Ascending aorta (tissue), 2 donors: ENCODE measurements at places on chromosomes 5 and 9. TPM values are rescaled to one million over a fixed set of nuclear protein-coding genes. Genes with fewer than 3 reads are reported as not detected.

The ZNF879 gene
- 38.8 TPM for total RNA-seq

The DMRTA1 gene
- total RNA-seq = not detected

The CCDC171 gene
- 1.7 TPM for total RNA-seq

The PKD2L2 gene
- total RNA-seq = not detected

The PAXX gene
- 87.0 TPM for total RNA-seq

The PCDHGB3 gene
- 14.4 TPM for total RNA-seq

The SUSD3 gene
- total RNA-seq = not detected

The CATSPER3 gene
- total RNA-seq = not detected

The KIF4B gene
- not detected for total RNA-seq

The HNRNPA0 gene
- 8.6 TPM for total RNA-seq

The FAM221B gene
- total RNA-seq = not detected

- no peaks in the 10 kb centered on the region for H3K27me3 ChIP-seq
- DNase-seq = no peak
- no peaks in the 10 kb centered on the region for H3K4me1 ChIP-seq
- no peak overlapping the region for H3K27ac ChIP-seq
- no peaks in the 10 kb centered on the region for H3K36me3 ChIP-seq
- H3K4me3 ChIP-seq = no peak overlapping the region
These were observed 547.9 kb downstream of the DTWD2 start for GRCh38 chr5:118440496-118440895.

- H3K27ac ChIP-seq = no peak overlapping the region
- no peak overlapping the region for H3K4me3 ChIP-seq
- H3K4me1 ChIP-seq = no peaks in the 10 kb centered on the region
- DNase-seq = no peak
- no peaks in the 10 kb centered on the region for H3K36me3 ChIP-seq
- no peaks in the 10 kb centered on the region for H3K27me3 ChIP-seq
These were observed 28.8 kb upstream of the PANK3 start for GRCh38 chr5:168607946-168608345.

- H3K36me3 ChIP-seq = no peaks in the 10 kb centered on the region
- H3K27me3 ChIP-seq = no peaks in the 10 kb centered on the region
- no peak for DNase-seq
- H3K4me3 ChIP-seq = no peak overlapping the region
- no peaks in the 10 kb centered on the region for H3K4me1 ChIP-seq
These were observed 56.9 kb upstream of the CAST start for GRCh38 chr5:96605144-96605837.

DNA sequence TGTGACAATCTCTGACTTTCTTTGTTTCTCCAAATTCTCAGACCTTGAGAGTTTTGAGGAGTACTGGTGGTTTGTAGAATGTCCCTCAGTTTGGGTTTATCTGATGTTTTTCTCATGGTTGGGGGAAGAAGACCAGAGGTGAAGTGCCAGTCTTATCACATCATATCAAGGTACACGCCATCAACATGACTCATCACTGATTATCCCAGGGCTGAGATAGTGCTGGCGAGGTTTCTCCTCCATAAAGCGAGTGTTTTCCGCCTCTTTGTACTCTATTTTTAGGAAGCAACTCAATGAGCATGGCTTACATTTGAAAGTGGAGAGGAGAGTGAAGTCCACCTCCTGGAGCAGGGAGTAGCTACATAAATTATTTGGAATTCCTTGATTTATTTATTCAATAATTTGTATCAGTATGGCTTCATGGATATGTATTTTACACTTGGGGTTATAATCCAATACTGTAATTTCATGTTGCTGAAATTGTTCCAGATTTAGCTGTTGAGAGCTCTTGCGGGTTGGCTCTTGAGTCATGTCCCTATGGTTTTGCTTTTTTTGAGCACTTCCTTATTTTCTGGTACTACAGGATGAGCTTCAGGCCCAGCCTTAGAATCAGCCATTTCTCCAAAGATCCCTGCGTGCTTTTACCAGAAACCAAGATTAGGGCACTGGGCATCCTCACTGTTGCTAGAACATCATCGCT is 23.9 kb downstream of the DCANP1 start:
- H3K4me1 ChIP-seq = no peaks in the 10 kb centered on the region
- H3K27ac ChIP-seq = no peak overlapping the region
- H3K4me3 ChIP-seq = no peak overlapping the region

DNA sequence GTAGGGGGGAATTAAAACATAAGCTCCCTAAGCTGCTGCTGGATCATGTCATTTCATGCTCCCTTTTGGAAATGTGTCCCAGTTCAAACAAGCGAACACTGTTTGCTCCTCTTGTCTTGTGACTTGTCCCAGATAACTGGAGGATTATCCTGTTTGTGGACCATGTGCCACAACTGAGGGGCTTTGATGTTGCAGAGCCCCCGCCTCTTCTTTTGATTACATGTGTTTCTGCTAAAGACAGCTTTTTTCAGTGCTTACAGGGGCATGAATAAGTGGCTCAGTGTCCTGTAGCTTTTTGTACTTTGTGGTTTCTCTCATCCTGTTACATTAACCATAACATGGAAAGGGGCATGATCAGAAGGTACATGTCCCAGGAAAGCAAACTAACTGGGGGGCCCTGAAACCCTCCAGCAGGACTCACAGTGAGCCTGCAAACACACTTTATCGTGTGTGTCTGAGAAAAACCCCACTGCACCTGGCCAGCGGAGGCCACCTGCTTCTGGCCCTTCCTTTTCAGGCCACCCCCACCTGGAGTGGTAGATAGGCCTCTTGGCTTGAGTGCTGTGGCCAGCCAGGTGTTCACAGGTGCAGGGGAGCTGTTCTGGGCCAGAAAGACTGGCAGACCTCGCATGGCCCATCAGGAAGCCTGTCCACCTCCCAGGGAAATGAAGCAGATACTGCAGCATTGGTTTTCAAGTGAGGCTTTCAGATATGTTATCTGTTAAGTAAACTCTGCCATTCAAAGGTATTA is 285.6 kb downstream of the FANCC start:
- H3K4me1 ChIP-seq = peaks cover 23% of the 10 kb centered on the region
- peaks cover 6% of the 10 kb centered on the region for H3K36me3 ChIP-seq
- DNase-seq = no peak
- peak overlapping the region; percentile 99 for H3K27ac ChIP-seq
- H3K27me3 ChIP-seq = no peaks in the 10 kb centered on the region

GRCh38 chr9:128713411-128713780 is 10.5 kb downstream of the ZDHHC12 start:
- H3K36me3 ChIP-seq = no peaks in the 10 kb centered on the region
- no peaks in the 10 kb centered on the region for H3K4me1 ChIP-seq
- H3K27ac ChIP-seq = no peak overlapping the region
- H3K27me3 ChIP-seq = no peaks in the 10 kb centered on the region
- no peak for DNase-seq
- no peak overlapping the region for H3K4me3 ChIP-seq

GRCh38 chr9:131667576-131667975 is 72.3 kb downstream of the RAPGEF1 start:
- H3K4me1 ChIP-seq = peaks cover 52% of the 10 kb centered on the region
- peak overlapping the region; percentile 96 for H3K27ac ChIP-seq
- DNase-seq = no peak
- H3K4me3 ChIP-seq = no peak overlapping the region
- no peaks in the 10 kb centered on the region for H3K36me3 ChIP-seq

DNA sequence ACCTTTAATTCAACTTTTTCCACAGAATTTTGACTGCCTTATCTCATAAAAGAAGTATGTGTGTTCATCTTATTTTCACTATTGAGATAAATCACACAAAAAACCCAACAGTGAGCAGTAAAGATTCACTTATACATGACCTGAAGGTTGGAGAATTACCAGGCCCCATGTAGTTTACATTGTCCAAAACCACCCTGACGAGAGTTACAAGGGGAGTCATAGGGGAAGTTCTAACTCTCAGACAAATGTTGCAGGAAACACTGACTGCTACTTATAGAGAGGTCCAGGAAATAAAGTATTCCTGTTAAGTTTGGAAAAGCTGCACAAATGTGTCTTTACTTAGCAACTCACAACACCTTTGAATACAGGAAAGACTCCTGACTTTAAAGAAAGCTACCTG is 14.1 kb downstream of the SPATA9 start:
- no peak overlapping the region for H3K27ac ChIP-seq
- no peaks in the 10 kb centered on the region for H3K36me3 ChIP-seq
- no peaks in the 10 kb centered on the region for H3K27me3 ChIP-seq

- H3K27ac ChIP-seq = no peak overlapping the region
- no peaks in the 10 kb centered on the region for H3K36me3 ChIP-seq
- DNase-seq = no peak
These were observed 446.5 kb downstream of the GABRG2 start for GRCh38 chr5:162514116-162514515.

DNA sequence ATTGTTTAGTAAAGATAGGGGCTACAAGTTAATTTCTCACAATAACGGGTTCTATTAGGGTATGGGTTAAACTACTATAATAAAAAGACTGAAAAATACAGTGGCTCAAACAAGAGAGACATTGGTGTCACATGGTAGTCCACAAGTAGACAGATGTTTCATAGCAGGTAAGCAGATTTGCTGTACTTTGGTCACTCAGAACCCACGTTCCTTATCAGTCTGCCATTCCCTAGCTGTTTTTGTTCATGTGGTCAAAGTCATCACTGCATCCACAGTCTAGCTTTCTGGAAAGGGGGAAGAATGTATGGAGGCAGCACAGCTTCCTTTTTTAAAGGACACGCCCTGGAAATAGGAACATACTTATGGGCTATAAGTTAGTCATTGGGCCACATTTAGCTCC is 73.0 kb downstream of the SLC12A2 start:
- H3K27me3 ChIP-seq = no peaks in the 10 kb centered on the region
- H3K36me3 ChIP-seq = peaks cover 34% of the 10 kb centered on the region
- H3K4me3 ChIP-seq = no peak overlapping the region
- no peak overlapping the region for H3K27ac ChIP-seq
- DNase-seq = no peak

DNA sequence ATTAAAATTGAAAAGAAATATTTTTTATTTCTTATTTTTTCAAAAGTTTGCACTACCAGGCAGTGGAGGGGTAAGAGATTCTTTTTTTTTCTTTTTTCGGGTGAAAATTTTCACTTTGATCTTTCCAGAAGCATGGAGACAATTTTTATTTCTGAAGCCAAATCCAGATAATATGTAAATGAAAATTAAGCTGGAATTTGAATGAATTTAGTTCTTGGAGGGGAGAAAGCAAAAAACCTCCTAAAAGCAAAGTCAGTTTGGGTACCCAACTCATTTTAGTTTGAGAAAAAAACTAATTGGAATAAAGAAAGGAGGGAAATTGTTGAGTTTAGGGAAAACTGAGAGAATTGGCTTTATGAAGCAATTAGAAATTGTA is 872 bp downstream of the ZNF618 start:
- H3K27me3 ChIP-seq = no peaks in the 10 kb centered on the region
- H3K27ac ChIP-seq = no peak overlapping the region

DNA sequence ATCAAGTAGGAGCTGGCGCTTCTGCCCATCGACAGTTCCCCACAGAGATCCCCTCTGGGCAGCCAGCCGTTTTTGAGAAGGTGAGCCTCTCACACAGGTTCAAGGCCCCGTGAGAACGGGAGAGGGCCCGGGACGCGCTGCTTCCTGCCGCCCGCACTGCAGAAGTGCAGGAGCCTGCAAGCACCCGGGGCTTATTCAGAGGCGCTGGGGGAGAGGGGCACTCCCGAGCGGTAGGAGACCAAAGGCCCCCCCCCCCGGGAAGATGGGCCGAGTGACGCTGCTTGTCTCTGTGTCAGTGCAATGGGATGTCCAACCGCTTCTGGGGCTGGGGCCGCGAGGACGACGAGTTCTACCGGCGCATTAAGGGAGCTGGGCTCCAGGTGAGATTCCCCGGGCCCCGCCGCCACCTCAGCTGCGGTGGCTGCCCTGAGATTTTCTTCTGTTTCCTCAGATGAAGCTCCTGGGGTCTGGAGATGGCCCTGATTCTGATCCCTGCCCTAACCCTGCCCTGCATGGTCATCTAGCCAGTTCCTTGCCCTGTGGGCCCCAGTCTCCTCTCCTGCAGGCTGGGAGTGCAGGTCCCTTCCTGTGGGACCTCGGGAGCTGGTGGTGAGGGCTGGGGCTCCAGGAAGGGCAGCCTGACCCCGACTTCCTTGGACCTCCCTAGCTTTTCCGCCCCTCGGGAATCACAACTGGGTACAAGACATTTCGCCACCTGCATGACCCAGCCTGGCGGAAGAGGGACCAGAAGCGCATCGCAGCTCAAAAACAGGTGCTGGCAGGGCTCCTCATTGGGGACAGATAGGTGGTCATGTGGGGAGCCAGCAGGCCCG is 8.5 kb downstream of the B4GALT7 start:
- no peak overlapping the region for H3K27ac ChIP-seq
- H3K36me3 ChIP-seq = peaks cover 9% of the 10 kb centered on the region
- no peak for DNase-seq
- no peaks in the 10 kb centered on the region for H3K27me3 ChIP-seq

- H3K27ac ChIP-seq = no peak overlapping the region
- H3K27me3 ChIP-seq = no peaks in the 10 kb centered on the region
- DNase-seq = no peak
- H3K36me3 ChIP-seq = no peaks in the 10 kb centered on the region
- no peak overlapping the region for H3K4me3 ChIP-seq
- no peaks in the 10 kb centered on the region for H3K4me1 ChIP-seq
These were observed 314.1 kb upstream of the ATP10B start for GRCh38 chr5:161165998-161166660.

DNA sequence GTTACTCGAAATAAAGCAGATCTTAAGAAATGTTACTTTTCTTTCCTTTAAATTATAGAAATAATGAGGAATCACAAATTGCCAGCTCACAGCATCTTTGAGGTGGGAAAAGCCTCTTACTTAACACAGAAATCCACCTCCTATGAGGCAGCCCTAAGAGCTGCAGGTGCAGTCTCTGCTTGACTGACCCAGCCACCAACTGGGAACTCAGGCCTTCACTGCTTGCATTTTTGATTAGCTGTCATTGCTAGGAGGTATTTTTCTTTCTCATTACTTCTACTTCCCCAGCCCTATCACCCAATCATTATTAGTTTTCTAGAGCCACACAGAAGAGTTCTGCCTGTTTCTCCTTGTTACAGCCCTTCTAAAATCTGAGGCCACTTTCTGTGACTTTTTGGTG is 416.5 kb upstream of the KLF4 start:
- no peak overlapping the region for H3K27ac ChIP-seq
- no peak for DNase-seq
- H3K4me1 ChIP-seq = no peaks in the 10 kb centered on the region
- no peaks in the 10 kb centered on the region for H3K36me3 ChIP-seq
- no peaks in the 10 kb centered on the region for H3K27me3 ChIP-seq

- H3K4me1 ChIP-seq = no peaks in the 10 kb centered on the region
- no peak overlapping the region for H3K27ac ChIP-seq
- H3K27me3 ChIP-seq = no peaks in the 10 kb centered on the region
- no peak for DNase-seq
- H3K36me3 ChIP-seq = peaks cover 61% of the 10 kb centered on the region
- no peak overlapping the region for H3K4me3 ChIP-seq
These were observed 82.3 kb downstream of the ERMP1 start for GRCh38 chr9:5750569-5750968.

DNA sequence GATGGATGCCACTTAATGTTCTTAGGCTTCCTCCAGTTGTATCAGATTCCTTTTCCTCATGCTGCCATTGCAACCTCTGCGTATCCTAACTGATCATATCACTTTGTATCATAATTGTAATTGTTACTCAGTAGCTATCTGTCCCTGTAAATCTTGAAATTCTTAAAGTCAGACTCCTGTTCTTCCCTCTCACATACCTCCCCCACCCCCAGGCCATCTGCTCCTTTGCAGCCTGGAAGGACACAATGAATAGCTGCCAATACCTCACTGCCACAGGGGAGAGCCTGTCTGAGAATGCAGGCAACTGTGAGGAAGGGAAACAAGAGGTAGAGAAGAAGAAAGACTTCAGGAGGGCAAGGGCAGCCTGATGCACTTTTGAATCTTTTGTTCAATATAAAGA is 228.5 kb downstream of the ENC1 start:
- no peaks in the 10 kb centered on the region for H3K27me3 ChIP-seq
- no peaks in the 10 kb centered on the region for H3K36me3 ChIP-seq
- DNase-seq = no peak
- no peak overlapping the region for H3K27ac ChIP-seq
- H3K4me1 ChIP-seq = no peaks in the 10 kb centered on the region
- no peak overlapping the region for H3K4me3 ChIP-seq
